Osteoblast (primary cell): ENCODE measurements at places on chromosomes 2 and 18. TPM values are rescaled to one million over a fixed set of nuclear protein-coding genes. Genes with fewer than 3 reads are reported as not detected.

AQP12B gene
- not detected in 2 replicates for total RNA-seq

TMEM37 gene
- total RNA-seq, result 1.1 and 1.2 TPM in 2 replicates

INO80B gene
- 11.8 and 15.9 TPM in 2 replicates for total RNA-seq

COL6A3 gene
- total RNA-seq, result 4,017 and 4,247 TPM in 2 replicates

RNU2-63P gene
- not detected in 2 replicates for total RNA-seq

NLRC4 gene
- not detected in 2 replicates for total RNA-seq

CHRND gene
- total RNA-seq, result not detected in 2 replicates

CYS1 gene
- total RNA-seq, result 0.36 and 1.5 TPM in 2 replicates
